ENCODE measurements at places on chromosomes 12 and 14.

DNA sequence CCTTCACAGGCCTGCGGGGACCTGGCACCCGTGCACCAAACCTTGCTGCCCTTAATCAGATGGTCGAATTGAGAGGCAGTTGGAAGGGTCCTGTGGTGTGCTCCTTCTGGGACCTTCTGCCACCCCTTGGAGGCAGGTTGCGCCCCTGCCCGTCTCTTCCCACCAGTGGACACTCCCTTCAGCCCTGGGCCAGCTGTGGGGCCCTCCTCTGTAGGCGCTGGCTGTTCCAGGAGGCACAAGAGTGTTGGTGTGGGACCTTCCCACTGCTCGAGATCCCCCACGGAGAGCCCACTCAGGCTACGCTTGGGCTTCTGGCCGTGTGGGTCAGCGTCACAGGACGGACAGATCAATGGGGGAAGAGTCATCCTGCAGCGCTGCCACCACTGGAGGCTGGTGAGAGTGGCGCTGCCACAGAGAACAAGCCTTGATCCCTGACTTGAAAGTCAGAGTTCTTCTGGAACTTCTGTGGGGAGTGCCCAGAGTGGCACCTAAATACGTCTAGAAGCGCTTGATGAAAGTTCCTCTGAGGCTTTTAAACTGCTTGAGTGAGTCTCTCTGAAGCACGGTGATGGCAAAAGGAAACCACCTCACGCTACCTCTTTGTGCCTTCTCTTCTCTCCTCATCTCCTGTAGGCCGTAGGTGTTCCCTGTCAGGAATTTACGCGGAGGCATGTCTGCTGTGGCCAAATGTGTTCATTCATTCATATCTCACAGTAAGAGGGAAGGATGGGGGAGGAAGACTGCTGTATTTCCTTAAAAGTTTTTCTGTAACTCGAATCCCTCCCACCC lies 48.3 kb downstream of the TRAF3 start:
- no peak for DNase-seq

- no peak for DNase-seq
Observed at GRCh38 chr14:102201776-102202175, 62.1 kb downstream of the WDR20 start.

DNA sequence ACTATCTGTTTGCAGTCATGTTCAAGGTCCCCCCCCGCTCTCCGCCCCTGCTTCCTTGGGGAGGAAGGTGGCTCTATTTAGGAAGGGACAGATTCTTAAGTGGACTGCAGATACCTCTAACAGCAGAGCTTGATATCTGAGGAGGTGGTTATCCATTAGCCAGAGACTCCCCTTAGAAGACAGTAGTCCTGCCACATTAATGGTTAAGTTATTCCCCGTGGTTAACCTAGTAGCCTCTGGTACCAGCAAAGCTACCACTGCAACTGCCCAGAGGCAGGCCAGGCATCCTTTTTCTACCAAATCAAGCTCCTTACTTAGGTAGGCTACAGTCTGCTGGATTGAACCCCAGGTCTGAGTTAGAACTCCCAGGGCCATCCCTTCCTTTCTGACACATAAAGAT lies 162.1 kb upstream of the AVPR1A start:
- DNase-seq, result no peak

DNA sequence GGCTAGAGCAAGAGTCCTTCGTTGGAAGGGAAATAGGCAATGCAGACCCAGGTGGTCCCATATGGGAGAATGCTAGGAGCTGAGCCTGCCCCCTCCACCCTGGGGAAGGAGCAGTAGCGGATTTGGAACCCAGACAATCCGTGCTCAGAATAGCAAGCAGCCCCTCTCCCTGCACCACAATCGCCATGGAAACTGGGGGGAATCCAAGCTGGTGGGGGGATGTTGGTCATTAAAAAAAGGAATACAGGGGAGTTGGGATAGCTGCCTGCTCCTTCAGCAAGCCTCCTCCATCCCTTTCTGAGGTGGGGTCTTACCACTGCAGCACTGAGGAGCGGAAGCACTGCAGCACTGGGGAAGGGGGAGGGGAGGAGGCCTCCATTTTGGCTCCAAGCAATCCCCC lies 2.9 kb downstream of the RND1 start:
- no peak for DNase-seq

GRCh38 chr14:20116748-20117147 lies 6.2 kb downstream of the OR4K17 start:
- DNase-seq, result no peak

- DNase-seq, result no peak
Observed at GRCh38 chr12:20212658-20213555, 155.4 kb upstream of the PDE3A start.

DNA sequence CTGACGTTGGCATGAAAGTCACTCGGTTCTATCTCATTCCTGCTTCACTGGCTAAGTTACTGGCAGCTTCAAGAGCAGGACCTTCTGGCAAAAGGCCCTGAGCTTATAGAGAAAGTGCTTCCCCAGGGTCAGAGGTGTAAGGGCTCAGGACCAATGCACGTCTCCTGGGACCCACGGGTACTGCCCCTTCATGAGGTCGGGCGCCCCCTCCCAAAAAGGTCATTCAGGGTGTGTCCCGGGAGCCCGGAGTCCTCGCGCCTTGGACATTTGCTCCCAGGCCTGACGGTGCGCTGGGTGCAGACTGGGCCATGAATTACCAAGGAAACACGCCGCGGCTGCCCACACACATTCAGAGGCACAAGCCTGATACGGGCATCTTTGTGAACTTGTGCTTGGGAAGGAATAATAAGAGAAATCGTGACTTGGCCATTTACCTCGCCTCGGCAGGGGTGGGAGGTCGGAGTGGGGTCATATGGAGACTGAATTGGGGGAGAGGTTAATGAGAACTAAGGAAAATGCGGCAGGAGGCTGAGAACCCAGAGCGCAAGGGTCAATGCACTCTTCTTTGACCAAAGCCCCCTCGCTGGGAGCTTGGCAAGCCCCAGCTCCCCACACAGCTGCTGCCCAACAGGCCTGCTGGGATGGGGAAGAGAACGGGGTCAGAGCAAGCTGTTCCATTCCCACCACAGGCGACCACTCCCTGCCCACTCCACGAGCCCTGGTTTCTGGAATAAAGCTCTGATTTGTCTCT lies 15.7 kb upstream of the SLC6A12 start:
- DNase-seq, result no peak

GRCh38 chr14:20601522-20601921 lies 10.3 kb upstream of the RNASE12 start:
- DNase-seq, result no peak

GRCh38 chr12:40827683-40828592 lies 135.7 kb downstream of the CNTN1 start:
- no peak for DNase-seq

- no peak for DNase-seq
Observed at GRCh38 chr14:88983755-88984154, 159.3 kb downstream of the TTC8 start.

GRCh38 chr12:57452181-57452936 lies 2.7 kb upstream of the INHBE start:
- DNase-seq, result no peak

DNA sequence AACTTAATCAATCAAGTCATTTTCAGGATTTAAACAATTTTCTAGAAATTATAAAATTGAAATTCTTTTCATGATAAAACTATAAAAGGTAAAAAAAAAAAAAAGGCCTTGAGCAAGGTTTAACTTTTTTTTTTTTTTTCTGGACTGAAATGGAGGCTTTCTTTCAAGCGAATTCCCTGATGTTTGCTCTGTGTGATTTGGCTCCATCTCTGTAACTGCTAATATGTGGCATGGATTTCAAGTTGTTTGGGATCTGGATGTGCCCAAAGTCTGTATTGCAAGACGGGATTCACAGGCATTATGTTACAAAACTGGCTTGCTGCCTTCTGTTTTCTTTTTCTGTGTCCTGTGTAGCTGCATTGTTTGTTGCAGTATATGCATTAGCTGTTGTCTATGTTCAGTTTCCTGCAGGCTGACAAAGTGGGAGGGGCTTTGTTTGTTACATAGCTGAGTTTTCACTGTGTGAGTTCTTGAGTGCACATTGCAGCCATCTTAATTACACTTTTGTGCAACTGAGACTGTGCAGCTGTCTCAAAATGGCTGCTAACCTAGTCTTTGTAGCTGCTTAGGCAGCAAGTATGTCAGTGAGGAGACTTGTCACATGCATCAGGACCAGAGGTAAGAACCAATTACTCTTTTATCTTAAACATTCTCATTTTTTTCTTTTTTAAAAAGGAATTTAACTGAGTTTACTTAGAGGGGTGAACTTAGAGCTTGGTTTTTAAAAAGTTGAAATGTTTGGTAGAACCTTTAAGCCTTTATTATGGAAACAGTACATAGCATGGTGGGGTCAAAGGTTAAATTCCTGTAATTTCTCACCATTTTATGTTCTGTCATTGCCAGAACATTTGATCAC lies 19.5 kb downstream of the ATF7IP start:
- DNase-seq, result no peak

- no peak for DNase-seq
Observed at GRCh38 chr12:52907092-52907810, 2.4 kb upstream of the KRT8 start.

- no peak for DNase-seq
Observed at GRCh38 chr12:42483521-42483790, 106.1 kb downstream of the PRICKLE1 start.

DNA sequence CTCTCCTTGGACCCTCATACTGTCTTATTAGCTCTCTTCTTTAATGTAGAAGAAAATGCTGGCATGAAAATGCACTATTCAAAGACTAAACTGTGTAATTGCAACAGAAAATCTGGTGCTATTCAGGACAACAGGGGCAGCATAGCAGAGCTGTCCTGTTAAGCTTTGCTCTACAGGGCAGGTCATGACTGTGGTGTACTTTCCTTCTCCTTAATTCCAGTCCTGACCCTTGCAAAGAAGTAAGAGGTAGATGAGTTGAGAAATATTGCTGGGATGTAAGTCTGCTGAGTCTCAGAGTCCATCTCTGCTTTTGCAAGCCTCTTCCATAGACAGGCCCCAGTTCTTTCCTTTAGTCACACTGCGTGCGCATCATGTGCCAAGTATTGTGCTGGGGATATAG lies 52.6 kb upstream of the STK38L start:
- no peak for DNase-seq

GRCh38 chr12:18643681-18644080 lies 94.1 kb downstream of the PLCZ1 start:
- no peak for DNase-seq

GRCh38 chr14:65229748-65230728 lies 127.7 kb upstream of the MAX start:
- peak; percentile 20 for DNase-seq

- no peak for DNase-seq
Observed at GRCh38 chr12:5036031-5036430, 7.6 kb upstream of the KCNA5 start.

DNA sequence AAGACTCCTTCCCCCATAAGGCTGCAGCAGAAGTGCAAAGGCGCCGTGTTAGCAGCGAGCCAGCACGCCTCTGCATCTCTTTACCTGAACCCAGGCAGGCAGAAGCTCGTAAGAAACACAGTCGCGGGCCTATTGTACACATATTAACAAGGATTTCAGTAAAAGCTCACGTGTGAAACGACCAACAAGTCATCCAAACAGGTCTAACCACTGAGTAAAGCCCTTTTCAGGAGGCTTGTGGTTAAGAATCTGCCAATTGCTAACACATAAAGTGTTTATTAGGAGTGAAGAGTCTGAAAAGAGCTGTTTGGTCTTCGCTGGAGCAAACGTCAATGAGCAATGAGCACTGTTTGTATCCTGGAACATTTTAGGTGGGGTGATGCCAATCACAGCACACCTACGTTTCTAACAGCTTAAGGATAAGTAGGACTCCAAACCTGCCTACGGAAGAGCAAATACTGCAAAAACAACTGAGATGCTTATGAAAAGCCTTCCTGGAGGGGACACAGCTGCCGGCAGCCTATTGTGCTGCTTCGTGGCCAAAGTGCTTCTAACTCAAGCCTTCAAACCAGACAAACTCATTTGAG lies 43.1 kb downstream of the PRKAB1 start:
- no peak for DNase-seq

DNA sequence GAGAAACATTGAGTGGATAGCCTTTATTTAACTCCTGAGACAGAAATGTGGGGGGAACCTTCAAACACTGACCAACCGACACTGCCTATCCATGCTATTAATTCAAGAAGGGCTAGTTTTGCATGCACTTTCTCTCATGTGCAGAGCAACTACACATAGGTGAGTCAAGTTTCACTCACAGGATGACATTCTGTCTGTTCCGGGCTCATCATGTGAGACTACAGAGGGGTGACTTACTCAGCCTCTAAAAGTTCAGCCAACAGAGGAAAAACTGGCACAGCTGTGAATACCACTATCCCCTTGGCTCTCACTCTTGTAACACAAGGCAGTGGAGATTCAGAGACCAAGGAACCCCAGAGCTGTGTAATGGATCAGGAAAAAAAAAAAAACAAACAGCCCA lies 13.3 kb downstream of the BEST3 start:
- no peak for DNase-seq

DNA sequence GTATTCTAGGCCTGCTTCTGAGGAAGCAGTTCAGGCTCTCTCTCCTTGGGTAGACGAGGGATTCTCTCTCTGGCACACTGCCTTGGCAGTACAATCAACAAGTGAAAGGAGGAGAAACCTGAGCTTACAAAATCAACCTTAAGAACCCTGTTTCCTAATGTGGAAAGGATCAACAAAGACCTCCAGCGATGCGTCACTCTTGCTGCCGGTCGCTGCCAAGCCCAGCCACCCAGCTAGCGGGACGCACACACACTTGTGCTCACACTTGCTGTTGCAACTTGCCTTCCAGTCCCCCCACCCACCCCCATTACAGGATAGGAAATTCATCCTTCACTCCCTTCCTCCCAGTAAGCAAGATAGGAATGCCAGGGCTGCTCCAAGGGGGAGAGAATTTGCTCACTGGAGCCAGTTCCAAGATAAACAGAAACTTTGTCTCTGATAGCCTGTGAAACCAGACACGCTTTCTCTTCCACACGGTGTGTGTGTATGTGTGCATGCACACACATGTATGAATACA lies 144.3 kb downstream of the BCL11B start:
- no peak for DNase-seq

- DNase-seq, result no peak
Observed at GRCh38 chr12:45259675-45260074, 43.8 kb downstream of the ANO6 start.

- no peak for DNase-seq
Observed at GRCh38 chr14:55138091-55138490, 9.0 kb downstream of the LGALS3 start.

DNA sequence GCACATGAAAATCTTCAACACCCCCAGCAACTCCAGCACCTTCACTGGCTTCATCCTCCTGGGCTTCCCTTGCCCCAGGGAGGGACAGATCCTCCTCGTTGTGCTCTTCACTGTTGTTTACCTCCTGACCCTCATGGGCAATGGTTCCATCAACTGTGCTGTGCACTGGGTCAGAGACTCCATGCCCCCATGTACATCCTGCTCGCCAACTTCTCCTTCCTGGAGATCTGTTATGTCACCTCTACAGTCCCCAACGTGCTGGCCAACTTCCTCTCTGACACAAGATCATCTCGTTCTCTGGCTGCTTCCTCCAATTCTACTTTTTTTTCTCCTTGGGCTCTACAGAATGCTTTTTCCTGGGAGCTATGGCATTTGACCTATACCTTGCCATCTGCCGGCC lies 11.5 kb upstream of the OR11G2 start:
- no peak for DNase-seq

GRCh38 chr12:124422570-124423523 lies 128.0 kb downstream of the RFLNA start:
- DNase-seq, result no peak
